Mucosa of gallbladder (tissue), 1 donor: ENCODE measurements at places on chromosomes 6 and 20. TPM values are rescaled to one million over a fixed set of nuclear protein-coding genes. Genes with fewer than 3 reads are reported as not detected.

Gene RBPJL
- total RNA-seq: 0.26 TPM

GRCh38 chr6:45730232-45730631 lies 285.4 kb downstream of the CLIC5 start:
- no peak for DNase-seq

GRCh38 chr6:20715135-20715806 lies 181.0 kb downstream of the CDKAL1 start:
- DNase-seq: no peak

DNA sequence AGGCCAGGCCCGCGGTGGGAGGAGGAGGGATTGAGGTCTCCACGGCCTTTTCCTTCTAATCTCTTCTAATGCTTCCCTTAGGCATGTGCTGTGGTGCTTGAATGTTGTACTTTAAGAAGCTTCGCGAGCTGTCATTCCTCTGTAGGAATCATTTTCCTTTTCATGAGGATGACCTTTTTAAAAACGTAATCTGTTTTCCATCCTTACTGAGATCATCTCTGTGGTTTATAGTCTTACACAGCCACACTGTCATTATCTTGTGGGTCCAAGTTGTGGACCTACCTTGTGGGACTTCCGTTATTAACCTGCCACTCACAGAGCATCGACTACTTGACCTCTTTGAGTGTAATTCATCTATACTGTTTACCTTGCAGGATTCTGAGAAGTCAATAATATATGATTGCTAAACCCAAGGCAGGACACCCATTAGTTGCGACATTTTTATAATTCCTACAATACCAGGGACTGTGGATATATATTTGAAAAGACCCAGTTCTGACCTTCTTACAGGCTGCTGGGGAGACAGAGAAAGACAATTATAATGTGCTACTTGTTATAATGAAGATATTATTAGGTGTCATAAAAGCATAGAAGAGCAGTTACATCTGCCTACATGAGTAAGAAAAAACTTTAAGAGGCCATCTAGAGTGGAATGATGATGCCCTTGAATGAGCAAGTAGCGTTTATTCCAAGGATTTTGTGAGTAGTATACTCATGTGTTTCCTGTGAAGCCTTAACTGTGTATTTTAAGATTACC lies 842 bp downstream of the SLC25A27 start:
- DNase-seq: no peak

- no peak for DNase-seq
Observed at GRCh38 chr6:153442096-153442495, 311.0 kb upstream of the RGS17 start.

DNA sequence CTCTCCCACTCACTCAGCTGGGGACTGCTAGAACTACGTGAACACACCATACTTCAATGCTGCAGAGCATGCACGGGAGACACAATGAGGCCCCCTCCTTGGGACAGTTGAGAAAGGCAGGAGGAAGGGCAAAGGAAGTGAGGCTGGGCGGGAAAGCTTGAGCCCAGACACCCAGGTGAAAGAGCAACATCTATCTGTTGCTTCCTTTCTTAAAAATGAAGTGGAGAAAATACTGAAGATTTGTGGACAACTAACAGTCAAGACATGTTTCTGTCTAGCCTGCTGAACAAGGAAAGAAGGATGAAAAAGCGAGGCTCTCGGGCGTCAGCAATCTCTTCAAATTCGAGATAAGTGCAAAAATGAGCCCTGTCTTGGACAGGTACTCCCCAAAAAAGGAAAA lies 3.0 kb upstream of the NNAT start:
- DNase-seq: no peak

Gene TAAR9
- total RNA-seq: not detected

Gene IRAK1BP1
- total RNA-seq: 7.5 TPM

Gene ADGRB3
- total RNA-seq: 2.0 TPM

DNA sequence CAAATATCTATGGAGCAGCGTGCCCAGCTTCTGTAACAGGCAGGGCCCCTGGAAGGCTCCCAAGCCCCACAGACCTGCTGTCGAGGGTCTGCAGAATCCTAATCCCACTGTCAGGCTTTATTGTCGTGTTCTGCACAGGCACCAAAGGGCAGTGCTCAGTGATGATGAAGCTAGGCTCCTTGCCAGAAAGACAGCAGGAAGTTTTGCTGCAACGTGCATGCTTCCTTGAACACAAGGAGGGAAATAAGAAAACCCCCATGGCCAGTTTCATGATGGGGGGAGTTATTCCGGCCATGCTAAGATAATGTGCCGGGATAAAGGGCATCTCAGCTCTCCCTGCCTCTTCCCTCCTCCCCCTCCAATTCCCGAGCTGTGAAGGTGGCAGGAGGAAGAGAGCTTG lies 109.4 kb upstream of the KCNG1 start:
- DNase-seq: peak; percentile 28

Gene CD93
- 38.4 TPM for total RNA-seq

GRCh38 chr6:64703922-64704321 lies 1003.1 kb downstream of the EYS start:
- DNase-seq: no peak

DNA sequence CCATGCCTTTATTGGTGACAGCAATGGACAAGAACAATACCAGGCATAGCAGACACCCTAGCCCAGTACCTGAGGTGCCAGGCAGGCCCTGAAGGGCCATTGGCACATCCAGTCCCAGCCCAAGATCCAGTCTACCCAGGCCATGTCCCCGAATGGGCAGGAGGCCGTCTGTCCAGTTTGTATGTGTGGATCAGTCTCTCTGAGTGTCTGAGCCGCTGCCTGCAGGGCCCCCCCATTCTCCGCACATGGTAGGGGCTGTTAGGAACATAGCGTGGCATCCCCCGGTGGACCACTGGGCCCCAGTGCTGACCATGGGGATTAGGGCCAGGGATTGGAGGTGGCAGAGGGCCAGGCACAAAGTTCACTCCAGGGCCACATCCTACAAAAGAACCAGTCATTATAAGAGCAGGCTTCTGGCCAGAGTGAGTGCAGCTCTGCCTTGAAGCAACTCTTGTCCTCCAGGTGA lies 5.1 kb downstream of the PCED1A start:
- DNase-seq: no peak

DNA sequence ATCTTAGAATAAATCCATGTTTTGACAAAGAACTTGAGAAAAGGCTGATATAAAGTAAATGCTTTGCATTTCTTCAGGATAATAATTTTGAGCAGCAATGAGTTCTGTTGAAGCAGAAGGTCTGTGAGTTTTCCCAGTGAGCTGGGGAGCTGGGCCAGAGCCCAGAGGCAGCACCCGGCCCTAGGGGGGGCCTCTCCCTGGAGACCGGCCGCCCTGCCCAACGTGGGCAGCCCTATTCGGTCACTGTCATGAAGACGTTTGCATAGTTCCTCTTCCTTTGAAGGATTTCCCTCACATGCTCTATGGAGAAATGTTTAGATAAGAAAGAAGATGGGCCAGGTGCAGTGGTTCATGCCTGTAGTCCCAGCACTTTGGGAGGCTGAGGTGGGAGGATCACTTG lies 404.8 kb downstream of the THBS2 start:
- DNase-seq: no peak

Gene STX11
- total RNA-seq: 2.9 TPM

DNA sequence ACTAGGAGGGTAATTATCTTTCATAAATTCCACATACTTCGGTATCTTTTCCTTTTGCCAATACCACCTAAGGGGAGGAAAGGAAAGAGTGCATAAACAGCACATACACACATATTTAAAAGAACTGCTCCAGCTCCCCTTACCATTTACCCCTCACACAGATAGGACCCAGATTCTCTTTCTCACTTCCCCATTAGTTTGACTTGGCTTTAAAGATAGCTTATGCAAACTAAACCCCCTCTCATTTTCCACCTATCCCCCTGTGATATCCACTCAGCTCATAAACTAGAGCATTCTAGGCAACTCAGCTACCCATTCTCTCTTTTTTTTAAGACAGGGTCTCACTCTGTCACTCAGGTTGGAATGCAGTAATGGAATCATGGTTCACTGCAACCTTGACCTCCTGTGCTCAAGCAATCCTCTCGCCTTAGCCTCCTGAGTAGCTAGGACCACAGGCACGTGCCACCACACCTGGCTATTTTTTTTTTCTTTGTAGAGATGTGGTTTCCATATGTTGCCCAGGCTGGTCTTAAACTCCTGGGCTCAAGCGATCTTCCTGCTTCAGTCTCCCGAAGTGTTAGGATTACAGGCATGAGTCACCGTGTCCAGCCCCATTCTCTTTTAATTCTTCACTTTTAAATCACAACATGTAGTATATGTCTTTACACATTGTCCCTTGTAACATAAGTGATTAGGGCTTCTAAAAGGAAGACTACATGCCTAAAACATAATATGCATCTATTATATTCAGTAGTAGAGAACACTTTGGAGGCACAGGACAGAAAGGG lies 4.0 kb downstream of the FUCA2 start:
- DNase-seq: no peak

GRCh38 chr6:56445818-56446217 lies 196.9 kb downstream of the DST start:
- DNase-seq: no peak

GRCh38 chr6:11121851-11122250 lies 10.3 kb upstream of the ERVFRD-1 start:
- no peak for DNase-seq

DNA sequence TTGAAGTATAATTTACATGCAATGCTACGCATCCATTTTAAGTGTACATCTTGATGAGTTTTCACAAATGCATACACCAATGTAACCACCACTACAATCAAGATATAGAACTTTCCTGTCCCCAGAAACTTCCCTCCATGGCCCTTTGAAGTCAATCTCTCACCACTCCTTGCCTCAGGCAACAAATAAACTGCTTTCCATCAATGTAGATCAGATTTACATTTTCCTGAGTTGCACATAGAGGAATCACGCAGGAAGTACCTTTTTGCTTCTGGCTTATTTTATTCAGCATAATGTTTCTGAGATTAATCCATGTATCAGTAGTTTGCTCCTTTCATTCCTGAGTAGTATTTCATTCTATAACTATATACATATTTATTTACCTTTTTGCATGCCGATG lies 59.6 kb upstream of the NNAT start:
- no peak for DNase-seq

DNA sequence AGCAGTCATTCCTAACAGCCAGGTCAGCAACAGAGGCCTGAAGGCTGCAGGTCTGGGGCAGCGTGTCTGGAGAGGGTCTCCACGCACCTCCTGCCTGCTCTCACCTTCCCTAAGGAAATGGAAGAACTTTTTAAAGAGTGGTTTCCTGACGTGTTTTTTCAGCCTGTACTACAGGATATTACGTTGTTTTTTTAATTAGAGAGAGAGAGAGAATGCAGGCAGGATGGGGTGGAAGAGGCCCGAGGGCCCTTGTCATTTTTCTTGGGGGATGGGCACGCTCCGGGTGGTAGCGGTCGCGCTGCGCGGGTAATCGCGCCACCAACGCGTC lies 2.1 kb downstream of the DLL1 start:
- no peak for DNase-seq

DNA sequence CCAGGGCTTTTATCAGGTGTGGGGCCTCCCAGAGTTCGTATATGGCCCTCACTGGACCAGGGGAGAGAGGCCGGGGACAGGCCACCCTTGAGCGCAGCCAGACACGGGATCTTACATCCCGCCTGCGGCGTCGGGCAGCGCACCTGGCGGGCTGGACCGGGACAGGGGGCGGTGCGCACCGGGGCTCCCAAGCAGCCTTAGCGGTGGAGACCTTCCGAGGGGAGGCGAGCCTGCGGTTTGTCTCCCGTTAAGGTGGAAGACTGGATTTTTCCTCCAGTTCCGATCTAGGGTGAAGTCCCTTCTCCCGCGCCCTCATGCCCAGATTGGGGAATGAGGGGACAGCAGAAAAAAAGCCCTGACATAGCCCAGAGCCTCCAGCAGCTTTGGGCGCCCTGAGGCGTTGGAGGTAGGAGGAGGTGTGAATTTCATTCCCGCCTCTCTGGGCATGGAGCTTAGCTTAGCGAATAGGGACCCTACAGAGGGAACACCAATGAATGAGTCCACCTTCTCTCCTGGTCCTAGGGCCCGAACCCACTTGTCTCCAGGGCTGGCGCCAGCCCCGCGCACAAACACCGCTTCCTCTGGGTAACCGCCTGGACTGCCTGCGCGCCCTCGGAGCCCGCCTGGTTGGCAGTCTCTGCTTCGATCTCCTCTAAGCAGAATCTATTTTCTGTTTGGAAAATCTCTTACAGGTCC lies 6.7 kb upstream of the LAMP5 start:
- DNase-seq: no peak

DNA sequence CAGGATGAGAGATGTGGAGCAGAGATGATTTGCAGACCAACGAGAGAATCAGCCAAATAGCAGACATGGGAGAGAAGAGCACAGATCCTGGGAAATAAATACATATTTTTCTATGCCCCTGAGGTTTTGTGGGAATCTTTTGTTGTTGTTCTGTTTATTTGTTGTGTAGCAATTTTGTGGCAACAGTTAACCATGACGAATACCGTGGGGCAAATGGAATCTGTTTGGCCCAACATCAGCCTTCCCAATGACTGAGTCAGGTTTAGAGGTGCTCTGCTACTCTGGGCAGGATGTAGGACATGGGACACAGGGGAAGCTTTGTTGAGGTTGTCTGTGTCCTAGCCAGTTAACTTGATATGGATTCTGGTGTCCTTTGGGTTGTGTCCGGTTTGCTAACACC lies 7.9 kb upstream of the SLC2A10 start:
- DNase-seq: no peak

- no peak for DNase-seq
Observed at GRCh38 chr6:99022039-99022609, 74.4 kb upstream of the FBXL4 start.

DNA sequence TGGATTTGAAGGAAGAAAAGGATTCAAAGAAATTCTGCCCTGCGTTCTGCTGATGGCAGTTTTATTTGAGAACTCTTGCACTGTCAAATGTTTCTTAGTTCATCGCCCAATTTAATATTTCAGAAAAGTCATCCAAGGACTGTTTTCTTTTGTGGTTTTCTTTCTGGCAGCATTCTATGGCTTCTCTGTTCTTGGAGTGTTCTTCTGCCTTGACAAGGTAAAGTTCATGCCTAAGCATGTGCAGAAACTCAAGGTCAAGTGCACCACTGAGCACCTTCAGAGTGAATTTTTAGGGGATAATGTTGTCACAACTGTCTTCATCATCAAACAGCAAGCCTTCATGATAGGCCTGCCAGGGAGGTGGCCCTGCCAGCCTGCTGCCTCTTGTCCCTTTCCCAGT lies 225.6 kb downstream of the PLCB1 start:
- no peak for DNase-seq

Gene DUSP15
- 2.8 TPM for total RNA-seq

GRCh38 chr20:60125513-60125912 lies 167.3 kb downstream of the CDH26 start:
- no peak for DNase-seq

Gene VGLL2
- not detected for total RNA-seq

DNA sequence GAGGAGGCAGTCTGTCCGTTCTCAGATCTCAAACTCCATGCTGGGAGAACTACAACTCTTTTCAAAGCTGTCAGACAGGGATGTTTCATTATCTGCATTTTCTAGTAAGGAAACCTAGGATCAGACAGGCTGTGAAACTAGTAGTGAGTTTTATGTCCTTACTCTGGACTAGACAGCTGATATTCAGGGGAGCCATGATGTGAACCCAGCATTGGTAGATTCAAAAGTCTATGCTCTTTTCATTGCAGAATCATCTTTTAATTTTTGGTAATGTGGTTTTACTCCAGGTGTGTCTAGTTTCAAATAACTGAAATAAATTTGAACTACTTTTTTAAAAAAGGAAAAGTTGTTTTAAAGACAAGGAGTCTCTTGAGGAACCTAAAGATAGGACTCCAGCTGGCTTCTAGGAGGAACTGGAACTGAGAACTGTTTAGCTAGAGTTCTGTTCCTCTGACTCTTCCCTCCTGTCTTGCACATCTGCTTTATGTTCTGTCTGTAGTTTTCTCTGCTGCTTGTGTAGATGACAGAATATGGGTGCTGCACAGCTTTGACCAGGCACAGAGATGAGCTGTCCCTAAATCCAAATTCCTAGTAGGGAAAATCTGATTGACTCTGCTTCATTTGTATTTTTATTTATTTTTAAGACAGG lies 27.8 kb upstream of the RNF144B start:
- DNase-seq: no peak
